ENCODE measurements at places on chromosomes 3 and 15.

- DNase-seq = no peak
These were observed 405.9 kb upstream of the LMCD1 start for GRCh38 chr3:8095724-8096123.

DNA sequence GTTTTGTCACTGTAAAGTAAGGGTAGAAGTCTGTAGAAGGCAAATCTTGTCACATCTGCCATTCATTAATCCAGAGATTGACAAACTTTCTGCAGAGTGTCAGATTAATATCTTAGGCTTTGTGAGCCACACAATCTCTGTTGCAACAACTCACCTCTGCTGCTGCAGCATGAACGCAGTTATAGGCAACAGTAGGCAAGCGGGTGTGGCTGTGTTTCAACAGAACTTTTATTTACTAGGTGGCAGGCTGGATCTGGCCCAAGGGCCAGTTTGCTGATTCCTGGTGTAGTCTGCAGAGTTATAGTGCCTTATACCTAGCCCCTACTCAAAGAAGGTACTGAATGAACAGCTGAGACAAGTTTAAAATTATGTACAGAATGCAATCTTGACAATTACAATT, 396.7 kb downstream of the FOXP1 start:
- DNase-seq = no peak

- no peak for DNase-seq
These were observed 19.6 kb upstream of the SEC13 start for GRCh38 chr3:10340476-10340875.

GRCh38 chr3:111319598-111319997, 222.4 kb upstream of the CD96 start:
- DNase-seq = no peak

GRCh38 chr3:113825090-113825489, 13.5 kb upstream of the GRAMD1C start:
- no peak for DNase-seq

GRCh38 chr3:146542179-146542578, 2.2 kb downstream of the PLSCR1 start:
- no peak for DNase-seq

GRCh38 chr3:133838296-133838789, 32.7 kb downstream of the SRPRB start:
- no peak for DNase-seq

DNA sequence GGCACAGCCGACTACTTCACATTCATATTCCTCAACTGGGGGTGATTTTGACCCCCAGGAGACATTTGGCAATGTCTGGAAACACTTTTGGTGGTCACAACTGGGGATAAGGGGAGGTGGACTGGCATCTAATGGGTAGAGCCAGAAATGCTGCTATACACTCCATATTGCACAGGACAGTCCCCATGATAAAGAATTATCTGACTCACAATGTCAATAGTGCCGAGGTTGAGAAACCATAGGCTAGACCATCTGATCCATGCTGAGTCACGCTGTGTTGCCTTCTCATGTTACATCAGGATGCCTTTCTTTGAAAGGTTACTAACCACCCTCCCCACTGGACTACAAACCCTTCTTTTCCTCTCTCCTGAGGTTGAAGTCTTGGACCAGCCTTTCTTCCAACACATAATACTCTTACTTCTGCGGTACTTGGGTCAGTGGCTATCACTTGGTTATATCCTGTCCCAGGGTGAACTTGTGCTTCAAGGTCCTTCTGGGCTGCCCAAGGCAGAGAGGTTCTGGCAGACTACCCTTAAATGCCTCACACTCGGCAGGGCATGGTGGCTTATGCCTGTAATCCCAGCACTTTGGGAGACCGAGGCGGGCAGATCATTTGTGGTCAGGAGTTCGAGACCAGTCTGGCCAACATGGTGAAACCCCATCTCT, 68.8 kb downstream of the CTNNB1 start:
- DNase-seq = no peak
